NCI-H82 (cell line): ENCODE measurements at places on chromosomes 11 and 22.

DNA sequence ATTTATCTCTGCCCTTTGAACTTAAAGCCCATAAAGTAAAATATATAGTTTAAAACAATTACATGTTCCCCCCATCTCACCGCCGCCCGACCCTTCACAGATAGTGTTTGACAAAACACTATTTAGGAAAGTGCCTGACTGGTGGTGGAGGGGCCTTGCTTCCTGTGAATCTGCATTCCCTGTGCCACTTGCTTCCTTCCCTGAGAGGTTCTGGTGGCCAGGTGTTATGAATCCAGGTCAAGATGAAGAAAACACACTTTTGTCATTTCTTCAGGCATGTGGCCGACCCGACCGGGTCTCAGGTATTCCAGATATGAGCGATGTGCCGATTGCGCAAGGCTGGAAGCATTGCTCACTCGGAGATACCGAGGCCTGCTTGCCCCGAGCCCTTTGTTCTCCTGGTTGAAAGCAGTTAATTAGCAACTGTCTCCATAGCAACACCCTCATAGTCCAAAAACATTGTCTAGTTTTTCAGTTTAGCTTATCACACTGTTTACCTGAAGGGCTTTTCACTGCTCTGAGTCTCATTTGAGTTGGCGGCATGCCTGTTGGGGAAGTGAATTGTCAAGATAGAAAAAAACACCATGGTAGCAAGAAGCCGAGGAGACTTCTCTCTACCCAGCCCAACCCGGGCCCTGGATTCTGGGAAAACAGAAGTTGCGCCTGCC, 128.3 kb downstream of the TEAD1 start:
- peak; percentile 14 for DNase-seq

- DNase-seq = peak; percentile 70
Observed at GRCh38 chr22:43293655-43294392, 49.3 kb downstream of the SCUBE1 start.

DNA sequence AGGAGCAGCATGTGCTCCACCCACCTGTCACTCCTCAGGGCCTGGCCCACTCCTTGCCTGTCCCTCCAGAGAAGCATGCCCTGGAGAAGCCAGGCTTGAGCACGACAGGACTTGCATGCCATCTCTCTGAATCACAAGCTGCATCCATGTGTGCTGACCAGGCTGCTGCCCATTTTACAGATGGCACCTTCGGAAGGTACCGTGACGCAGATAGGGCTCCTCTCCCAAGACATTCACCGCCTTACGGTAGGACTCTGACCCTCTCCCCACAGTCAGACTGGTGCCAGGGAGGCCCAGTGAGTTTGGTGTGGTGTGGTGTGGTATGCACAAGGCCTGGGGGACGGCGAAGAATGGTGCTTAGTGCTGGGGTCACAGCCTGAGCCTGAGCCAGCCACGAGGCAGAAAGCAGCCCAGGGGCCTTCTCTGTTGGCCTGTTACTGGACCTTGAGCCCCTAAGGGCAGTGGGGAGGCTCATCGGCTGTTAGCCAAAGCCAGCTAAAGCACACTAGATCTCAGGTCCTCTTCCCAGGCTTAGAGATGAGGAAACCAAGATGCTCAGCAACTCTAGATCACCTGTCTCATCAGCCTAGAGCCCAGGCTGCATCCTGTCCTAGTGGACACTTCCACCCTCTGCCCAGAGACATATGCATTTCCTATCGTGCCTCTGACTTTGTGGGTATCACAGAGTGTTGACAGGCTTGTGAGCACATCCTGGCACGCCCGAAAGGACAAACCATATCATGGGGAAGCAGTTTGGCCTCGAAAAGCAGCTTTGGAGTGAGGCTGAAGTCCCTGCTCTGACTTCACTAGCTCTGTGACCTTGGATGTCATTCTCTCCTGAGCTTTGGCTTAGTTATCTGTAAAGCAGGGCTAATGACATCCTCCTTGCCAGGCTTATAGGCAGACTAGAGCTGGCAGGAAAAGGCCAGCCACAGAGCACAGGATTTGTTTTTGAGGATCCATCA, 17.8 kb downstream of the CYB5R2 start:
- DNase-seq = peak; percentile 5

- no peak for DNase-seq
Observed at GRCh38 chr11:45968901-45969300, 46.4 kb downstream of the LARGE2 start.

GRCh38 chr11:47917599-47918369, 62.6 kb upstream of the PTPRJ start:
- DNase-seq = peak; percentile 43

DNA sequence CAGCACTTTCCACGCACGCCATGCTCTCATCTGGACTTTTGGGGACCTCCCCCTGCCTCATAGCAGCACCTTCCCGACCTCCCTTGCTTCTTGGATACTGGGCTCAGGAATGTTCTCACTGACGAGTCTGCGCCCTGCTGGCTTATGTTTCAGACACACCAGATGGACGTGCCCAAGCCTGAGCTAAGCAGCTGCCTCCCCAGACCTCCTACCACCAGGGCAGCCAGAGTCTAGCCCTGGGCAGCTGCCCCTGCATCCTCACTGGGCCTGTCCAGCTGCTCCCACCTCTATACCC, 13.2 kb upstream of the RGL4 start:
- peak; percentile 64 for DNase-seq

DNA sequence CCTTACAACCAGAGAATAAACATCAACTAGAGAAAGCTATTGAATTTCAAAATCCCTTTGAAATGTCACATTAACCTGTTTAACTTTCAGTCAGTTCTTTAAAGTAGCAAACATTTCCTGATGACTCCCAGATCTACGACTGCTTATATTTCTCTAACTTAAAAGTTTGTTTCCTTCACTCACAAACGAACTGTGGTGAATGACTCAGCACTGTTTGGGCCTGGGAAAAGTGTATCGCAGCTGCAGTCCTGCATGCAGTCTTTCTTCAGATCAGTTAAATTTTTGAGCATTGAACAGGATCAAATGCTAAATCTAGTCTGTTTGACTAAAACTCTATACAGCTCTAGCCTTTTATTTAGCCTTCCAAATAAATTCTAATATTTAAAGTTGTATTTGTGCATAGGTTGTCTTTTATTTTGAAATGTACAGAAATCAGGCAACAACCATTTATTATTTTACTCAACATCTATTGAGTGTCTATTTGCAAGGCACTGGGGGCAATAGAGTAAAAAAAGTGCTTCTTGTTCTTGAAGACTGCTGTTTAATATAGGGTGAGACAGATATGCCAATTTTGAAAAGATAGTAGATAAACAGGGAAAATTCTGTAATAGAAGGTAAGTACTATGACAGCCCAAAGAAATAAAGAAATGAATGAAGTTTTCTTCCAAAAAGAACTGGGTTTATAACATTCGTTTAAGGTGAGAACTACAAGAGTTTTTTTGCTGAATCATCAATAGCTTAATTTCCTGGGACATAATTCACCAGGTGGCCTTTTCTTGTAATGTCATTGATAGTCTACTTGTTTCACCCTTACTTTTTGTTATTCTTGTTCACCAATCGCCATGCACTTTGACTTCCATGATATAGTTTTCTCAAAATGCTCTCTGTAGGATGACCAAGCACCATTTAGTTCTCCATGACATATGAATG, 235.4 kb downstream of the METTL15 start:
- DNase-seq = no peak

DNA sequence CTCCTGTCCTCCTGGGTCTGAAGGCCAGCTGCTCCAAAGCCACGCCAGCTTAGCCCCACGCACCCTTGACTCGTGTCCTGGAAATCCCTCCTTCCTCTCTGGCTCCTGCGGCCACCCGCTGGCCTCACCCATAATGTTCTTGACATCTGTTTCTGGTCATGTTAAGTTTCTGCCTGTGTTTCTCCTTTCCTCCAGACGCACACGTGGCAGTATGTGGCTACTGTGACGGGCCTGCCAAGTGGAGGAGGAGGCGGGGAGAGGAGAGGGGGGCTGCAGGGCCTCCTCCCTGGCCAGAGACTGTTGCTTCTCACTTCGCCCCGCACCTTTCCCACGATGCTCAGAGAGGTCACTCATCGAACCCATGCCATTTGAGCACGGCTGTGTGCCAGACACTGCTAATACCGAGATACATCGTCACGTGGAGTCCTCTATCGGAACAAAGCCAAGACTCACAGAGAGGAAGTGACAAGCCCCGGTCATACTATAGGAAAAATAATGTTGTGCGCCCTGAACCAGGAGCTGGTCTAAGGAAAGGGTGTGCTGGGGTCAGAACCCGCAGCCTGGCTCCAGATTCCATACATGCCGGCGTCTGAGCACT, 11.5 kb downstream of the C1QTNF6 start:
- no peak for DNase-seq

- DNase-seq = no peak
Observed at GRCh38 chr11:2367266-2368160, 9.6 kb upstream of the CD81 start.

GRCh38 chr11:15206791-15207190, 92.1 kb downstream of the INSC start:
- no peak for DNase-seq

DNA sequence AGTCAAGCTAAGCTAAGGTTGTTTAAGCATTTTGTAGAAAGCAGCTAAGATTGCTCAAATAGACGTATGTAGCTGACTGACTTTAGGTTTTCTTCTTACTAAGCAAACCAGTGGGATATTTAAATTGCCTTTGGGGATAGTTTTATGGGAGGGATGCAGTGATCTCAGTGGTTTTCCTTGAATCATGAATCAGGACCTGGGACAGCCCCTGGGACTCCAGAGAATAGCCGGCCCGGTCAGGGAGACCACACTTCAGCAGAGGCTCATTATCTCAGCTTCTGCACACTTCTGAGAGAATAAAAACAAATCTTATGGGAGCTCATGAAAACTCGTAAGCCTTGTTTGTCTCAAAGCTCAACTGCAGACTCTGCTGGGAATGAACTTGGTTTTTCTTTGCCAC, at the start of gene OR9I1:
TSS of gene OR9I1 (minus strand) at position 62 of the 400 bp plus-strand sequence. CDS start 6,086 bp downstream, outside the sequence.
- no peak for DNase-seq

DNA sequence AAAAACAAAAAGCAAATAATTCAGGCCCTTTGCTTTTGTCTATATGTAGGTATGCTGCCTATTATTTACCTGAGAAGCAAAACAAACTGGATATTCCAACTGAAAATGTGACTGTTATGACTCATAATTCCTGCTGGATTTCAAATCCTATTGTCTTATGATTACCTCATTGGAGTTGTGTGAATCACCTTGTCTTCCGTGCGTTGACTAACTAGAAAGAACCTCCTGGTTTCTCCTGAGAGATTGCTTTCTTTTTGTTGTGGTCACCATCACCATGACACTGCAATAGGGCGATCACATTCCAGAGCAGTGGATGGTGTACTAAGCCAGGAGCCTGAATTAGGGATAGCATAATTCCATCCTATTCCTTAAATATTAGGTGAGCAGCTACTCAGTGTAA, 23.0 kb upstream of the EXPH5 start:
- DNase-seq = no peak

- peak; percentile 61 for DNase-seq
Observed at GRCh38 chr11:119624102-119624615, 104.8 kb downstream of the NECTIN1 start.
